ENCODE measurements at places on chromosomes 16 and 17.
A peak's percentile ranks its signal among the peaks of the same experiment; 100 is the strongest.

DNA sequence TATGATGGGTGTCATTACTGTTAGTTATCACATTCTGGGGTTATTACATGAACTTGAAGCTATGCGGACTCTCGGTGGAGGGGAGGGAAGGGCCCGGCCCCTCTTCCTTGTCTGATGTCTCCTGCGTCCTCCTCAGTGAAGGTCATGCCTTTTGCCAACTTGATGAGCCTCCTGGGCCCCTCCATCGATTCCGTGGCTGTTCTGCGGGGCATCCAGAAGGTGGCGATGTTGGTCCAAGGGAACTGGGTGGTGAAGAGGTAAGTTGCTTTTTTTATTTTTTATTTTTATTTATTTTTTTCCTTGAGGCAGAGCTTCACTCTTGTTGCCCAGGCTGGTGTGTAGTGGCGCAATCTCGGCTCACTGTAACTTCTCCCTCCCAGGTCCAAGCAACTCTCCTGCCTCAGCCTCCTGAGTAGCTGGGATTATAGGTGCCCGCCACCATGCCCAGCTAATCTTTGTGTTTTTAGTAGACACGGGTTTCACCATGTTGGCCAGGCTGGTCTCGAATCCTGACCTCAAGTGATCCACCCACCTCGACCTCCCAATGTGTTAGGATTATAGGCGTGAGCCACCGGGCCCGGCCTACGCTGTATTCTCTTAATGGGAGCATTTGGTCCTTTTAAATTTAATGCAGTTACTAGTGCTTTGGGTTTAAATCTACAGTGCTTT lies 21.6 kb downstream of the POLR3E start:
- peak; percentile 31 for DNase-seq

GRCh38 chr17:53490447-53490968 lies 332.2 kb upstream of the KIF2B start:
- DNase-seq: no peak

DNA sequence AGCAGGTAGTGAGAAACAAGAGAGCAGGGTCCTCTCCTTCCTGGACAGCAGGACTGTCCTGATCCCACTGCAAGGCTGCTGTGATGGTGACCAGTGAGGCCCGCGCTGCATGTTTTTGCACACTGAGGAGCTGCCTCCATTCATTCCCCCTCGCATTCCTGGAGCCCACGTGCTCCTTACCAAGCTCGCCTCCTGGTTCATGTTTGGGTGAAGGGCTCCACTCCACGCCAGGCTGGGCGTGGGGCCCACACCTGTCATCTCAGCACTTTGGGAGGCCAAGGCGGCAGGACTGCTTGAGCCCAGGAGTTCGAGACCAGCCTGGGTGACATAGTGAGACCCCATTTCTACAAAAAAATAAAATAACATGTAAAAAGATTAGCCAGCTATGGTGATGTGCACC lies 15.4 kb upstream of the FASN start:
- no peak for DNase-seq

GRCh38 chr17:80005360-80006338 lies 30.0 kb downstream of the TBC1D16 start:
- DNase-seq: peak; percentile 35

DNA sequence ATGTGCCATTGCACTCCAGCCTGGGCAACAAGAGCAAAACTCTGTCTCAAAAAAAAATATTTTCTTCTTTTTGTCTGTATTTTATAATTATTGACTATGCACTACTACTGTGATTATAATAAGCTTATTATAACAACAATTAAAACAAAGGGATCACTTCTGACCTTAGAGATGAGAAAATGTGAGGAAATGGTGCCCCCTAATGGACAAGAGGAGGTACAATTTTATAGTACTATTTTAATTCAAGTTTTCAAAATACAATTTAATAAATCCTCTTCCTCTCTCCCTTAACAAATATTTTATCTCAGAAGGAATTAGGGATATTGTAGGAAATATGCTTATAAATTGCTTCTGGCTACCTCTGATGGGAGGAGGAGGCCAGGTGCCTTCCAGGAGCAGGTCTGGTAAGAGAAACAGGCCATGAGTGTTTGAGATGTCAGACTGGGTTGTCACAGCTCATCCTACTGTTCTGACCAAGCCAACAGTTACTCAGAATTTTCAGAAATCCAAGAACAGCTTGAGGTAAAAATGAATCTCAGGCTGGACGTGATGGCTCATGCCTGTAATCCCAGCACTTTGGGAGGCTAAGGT lies 14.0 kb downstream of the VPS53 start:
- no peak for DNase-seq
